GM04503 (cell line): ENCODE measurements at places on chromosomes 7 and 10.

DNA sequence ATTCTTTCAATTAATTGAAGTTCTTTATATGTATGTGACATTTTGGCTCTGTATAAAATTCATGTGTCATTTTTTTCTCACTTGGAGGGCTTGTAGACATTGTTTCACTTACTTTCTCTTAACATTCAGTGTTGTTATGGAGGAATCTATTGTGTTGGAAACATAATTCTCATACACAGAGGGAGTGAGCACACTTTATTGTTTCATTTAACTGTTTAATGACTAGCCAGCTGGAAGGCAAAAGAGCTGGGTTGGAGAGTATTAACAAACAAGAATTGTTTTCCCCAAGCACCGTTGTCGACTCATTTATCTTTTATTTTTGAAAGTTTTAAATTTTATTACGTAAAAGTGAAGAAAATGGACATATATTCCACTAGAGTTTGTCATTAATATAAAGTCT is 98.8 kb downstream of the PTPN20 start:
- no peak for DNase-seq

GRCh38 chr7:144022169-144022568 is 22.0 kb downstream of the OR6B1 start:
- no peak for DNase-seq

DNA sequence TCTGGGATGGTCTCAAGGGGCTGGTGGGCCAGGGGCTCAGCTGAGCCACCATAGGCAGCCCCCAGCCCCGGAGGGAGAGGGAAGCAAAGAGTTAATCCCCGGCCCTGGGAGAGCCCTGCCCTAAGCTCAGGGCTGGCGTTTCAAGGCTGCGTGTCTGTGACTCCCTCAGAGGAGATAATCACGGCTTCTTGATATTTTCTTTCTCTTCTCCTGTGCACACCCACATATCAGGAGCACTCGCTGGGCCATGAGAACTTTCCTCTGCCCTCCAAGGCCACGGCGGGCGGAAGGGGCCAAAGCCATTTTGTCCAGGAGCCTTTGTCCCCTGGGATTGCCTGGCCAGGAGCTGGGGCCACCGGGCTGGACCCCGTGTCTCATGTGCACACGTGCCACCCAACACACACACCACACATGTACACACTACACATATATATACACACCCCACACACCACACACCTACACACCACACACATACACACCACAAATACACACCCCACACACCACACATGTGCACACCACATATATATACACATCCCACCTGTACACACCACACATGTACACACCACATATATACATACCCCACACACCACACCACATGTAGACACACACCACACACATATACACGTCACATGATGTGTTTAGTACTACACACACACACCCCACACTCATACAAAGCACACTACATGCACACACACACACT is 16.9 kb downstream of the VENTX start:
- DNase-seq: no peak

GRCh38 chr10:79137826-79138225 is 69.1 kb downstream of the ZMIZ1 start:
- no peak for DNase-seq

- no peak for DNase-seq
These were observed 6.3 kb upstream of the LIPF start for GRCh38 chr10:88657901-88658300.
